ENCODE measurements at places on chromosomes 2 and 18. TPM values are rescaled to one million over a fixed set of nuclear protein-coding genes. Genes with fewer than 3 reads are reported as not detected.

Gene TCF23
- polyA plus RNA-seq: not detected

Gene GRB14
- 8.5 TPM for polyA plus RNA-seq

Gene DUSP2
- 2.1 TPM for polyA plus RNA-seq

Gene PLEK
- 0.10 TPM for polyA plus RNA-seq

Gene ABHD3
- polyA plus RNA-seq: 9.6 TPM

Gene CPS1
- polyA plus RNA-seq: 0.25 TPM

Gene LMAN2L
- 34.1 TPM for polyA plus RNA-seq

Gene TMEM87B
- polyA plus RNA-seq: 12.8 TPM

Gene OXER1
- polyA plus RNA-seq: not detected

Gene NT5DC4
- polyA plus RNA-seq: not detected

Gene ALPI
- polyA plus RNA-seq: not detected

Gene ATF2
- polyA plus RNA-seq: 89.2 TPM
